ENCODE measurements at places on chromosomes 16 and 17.

- DNase-seq, result no peak
Measured at GRCh38 chr17:31726980-31727427, 132.0 kb downstream of the COPRS start.

DNA sequence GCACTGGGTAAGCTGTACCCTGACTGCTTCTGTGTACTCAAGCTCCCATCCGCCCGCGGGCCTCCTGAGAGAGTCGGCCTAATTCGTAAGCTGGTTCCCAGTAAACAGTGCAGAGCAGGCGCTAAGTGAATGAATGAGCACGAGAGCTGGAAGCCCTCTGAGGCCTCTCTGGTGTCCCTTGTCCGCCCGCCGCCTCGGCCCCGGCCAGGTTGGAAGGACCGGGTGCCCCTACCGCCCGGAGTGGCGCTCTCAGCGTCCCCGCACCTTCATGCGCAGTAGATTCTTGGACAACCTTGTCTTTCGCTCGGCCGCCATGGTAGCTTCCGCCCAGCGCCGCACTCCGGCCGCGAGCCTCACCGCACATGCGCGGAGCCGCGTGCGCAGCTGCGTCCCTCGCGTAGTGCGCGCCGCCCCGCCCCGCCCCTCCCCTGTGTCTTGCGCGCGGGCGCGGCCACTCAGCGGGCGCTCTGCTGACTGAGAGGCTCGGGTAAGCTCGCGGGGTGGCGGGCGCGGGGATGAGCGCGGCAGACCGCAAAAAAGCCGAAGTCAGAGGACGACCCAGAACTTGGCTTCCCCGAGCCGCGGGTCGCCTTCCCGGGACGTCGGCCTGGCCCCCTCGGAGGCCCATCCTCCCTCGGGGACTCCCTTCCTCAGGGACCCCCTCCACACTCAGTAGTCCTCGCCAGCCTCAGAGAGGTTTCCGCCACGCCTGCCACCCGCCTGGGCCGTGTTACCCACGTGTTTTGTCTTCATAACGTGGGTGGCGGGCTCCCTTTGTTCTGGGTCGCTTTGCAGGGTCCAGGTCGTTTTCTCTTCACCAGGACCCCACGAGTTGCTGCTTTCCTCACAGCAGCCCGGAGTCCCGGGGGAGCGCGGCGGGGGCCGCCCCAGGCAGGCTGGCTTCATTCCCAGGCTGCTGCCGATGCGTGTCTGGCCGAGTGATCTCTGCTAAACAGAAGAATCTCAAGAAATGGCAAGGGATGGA lies at the start of gene MPHOSPH6:
TSS of gene MPHOSPH6 (minus strand) at position 364 of the 985 bp plus-strand sequence. CDS start at position 315, 49 bp downstream.
- DNase-seq, result peak; percentile 98

- DNase-seq, result peak; percentile 53
Measured at GRCh38 chr16:77599793-77600415, 122.4 kb upstream of the NUDT7 start.

- no peak for DNase-seq
Measured at GRCh38 chr17:74815550-74816370, 39.6 kb upstream of the NAT9 start.

- no peak for DNase-seq
Measured at GRCh38 chr16:58158725-58159124, 29.5 kb upstream of the CFAP20 start.

- DNase-seq, result no peak
Measured at GRCh38 chr17:82435103-82435502, 15.4 kb downstream of the CYBC1 start.

DNA sequence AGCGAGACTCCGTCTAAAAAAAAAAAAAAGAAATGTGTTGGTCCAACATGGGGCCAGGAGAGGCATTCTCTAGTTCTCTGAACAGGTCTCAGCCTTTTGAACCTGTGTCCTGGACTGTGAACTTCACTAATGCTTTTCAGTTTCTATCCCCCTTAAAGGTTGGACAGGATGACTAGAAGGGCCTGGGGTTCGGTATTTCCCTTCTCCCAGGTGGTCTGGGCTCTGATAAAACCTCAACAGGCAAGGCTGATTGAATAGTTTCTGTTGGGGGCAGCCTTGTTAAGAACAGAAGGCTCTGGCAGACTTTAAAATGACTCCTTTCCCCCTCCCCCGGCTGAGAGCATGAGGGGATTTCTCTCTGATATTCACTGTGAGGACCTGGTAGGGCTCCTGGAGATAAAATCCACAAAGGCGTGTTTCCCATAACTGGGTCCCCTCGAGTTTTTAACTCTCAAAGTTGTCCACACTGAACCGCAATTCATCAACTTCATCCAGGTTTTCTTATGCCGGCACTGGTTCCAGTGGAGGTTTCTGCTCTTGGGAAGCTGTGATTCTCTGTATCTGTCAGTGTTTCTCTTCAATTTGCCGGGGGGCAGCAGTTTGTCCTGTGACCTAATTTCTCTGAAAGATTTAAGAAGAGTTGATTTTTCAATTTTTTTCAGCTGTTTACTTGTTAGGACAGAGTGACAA lies 91.3 kb downstream of the METRNL start:
- no peak for DNase-seq

GRCh38 chr17:20916383-20916782 lies 126.4 kb downstream of the USP22 start:
- DNase-seq, result no peak

GRCh38 chr17:41600318-41600717 lies 12.2 kb downstream of the KRT16 start:
- DNase-seq, result no peak

GRCh38 chr17:8005357-8005756 lies 2.9 kb downstream of the GUCY2D start:
- no peak for DNase-seq

GRCh38 chr16:25553711-25554436 lies 137.9 kb upstream of the HS3ST4 start:
- no peak for DNase-seq

DNA sequence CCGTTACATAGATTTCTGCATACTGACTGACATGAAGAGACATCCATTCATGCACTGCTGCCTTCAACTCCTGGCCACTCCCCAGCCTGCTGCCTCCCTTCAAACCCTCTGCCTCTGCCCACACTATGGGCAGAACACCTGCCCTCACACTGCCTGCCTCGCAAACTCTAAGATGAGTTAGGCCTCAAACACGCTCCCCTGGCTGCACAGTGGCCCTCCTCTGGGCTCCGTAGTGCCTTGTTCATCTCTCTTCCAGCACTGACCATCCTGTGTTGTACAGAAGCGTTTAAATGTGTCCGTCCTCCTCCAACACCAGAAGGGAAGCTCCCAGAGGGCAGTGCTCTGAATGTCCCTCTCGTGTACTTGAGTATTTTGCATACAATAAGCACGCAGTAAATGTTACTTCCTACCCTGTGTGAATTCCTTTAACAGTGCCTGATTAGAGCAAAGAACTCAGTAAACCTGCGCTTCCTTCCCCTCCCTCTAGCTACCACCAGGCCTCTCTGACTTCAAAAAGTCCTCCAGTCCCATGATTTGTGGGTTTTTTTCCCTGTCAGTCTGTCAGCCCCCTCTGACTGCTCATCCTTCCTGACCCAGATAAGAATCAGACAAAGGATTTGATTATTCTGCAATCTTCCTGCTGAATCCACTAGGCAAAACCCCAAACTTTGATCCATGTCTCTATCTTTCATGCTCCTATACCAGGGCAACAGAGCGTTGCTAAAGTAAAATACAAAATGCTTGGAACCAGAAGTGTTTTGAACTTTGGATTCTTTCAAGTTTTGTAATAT lies 3.9 kb downstream of the DHX33 start:
- no peak for DNase-seq

DNA sequence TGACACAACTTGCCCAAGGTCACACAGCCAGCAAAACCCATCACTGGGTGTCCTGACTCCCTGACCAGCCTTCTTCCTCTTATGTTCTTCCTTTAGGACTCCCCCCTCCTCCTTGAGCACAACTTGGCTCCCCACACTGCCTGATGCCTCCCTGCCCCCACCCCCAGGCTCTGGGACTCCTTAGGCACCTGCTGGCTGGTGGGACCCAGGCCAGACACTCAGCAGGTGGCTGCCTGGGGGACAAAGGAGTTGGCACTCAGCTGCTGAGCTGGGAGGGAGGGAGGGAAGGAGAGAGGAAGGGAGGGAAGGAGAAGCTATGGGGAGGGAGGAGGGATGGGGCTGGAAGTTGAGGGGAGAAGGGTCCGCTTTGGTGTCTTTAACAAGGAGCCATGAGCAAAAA lies 8.0 kb downstream of the SEZ6 start:
- DNase-seq, result no peak

- DNase-seq, result no peak
Measured at GRCh38 chr16:11224096-11224893, 31.7 kb downstream of the SOCS1 start.

DNA sequence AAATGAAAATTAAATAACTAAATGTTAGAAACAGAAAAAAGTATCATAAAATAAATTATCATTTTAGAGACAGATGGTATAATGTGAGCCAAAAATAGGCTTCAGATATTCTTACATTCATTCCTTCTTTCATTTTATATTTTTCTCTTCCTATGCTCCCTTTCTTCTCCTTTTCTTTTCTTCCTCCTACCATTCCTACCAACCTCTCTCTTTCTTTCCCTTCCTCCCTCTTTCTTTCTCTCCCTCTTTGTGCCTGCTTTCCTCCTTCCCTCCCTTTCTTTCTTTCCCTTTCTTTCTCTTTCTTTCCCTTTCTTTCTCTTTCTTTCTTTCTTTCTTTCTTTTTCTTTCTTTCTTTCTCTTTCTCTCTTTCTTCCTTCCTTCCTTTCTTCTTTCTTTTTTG lies 275.6 kb upstream of the ELAC2 start:
- no peak for DNase-seq

- DNase-seq, result no peak
Measured at GRCh38 chr17:62309396-62309795, 71.0 kb upstream of the EFCAB3 start.

GRCh38 chr17:43367737-43368242 lies 31.0 kb upstream of the ARL4D start:
- DNase-seq, result peak; percentile 69

DNA sequence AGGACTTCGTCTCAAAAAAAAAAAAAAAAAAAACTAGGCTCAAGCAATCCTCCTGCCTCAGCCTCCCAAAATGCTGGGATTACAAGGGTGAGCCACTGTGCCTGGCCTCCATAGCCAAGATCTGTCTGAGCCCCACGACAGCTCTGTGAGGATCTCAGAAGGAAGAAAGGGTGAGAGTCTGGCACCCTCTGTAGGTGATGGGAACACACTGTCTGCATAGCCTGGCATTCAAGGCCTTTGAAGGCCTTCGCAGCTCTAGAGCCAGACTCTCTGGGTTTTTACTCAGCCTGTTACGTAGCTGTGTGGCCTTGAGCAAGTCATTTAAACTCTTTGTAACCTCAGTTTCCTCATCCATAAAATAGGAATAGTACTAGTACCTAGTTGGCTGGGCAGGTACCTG lies 6.3 kb upstream of the XPO6 start:
- DNase-seq, result peak; percentile 76

- DNase-seq, result peak; percentile 76
Measured at GRCh38 chr17:82349287-82349701, 9.8 kb upstream of the TEX19 start.

- peak; percentile 46 for DNase-seq
Measured at GRCh38 chr17:1362964-1363363, 37.1 kb downstream of the YWHAE start.

- no peak for DNase-seq
Measured at GRCh38 chr16:76976756-76977155, 214.2 kb upstream of the MON1B start.

GRCh38 chr17:45428050-45428617 lies 4.5 kb downstream of the ARHGAP27 start:
- DNase-seq, result peak; percentile 92

GRCh38 chr16:11503566-11503965 lies 83.2 kb downstream of the LITAF start:
- DNase-seq, result no peak

GRCh38 chr16:1620391-1620790 lies 8.2 kb downstream of the CRAMP1 start:
- DNase-seq, result no peak

GRCh38 chr17:35716897-35717465 lies 14.5 kb upstream of the RASL10B start:
- DNase-seq, result no peak

GRCh38 chr16:1283296-1283695 lies 26.1 kb upstream of the UBE2I start:
- no peak for DNase-seq

DNA sequence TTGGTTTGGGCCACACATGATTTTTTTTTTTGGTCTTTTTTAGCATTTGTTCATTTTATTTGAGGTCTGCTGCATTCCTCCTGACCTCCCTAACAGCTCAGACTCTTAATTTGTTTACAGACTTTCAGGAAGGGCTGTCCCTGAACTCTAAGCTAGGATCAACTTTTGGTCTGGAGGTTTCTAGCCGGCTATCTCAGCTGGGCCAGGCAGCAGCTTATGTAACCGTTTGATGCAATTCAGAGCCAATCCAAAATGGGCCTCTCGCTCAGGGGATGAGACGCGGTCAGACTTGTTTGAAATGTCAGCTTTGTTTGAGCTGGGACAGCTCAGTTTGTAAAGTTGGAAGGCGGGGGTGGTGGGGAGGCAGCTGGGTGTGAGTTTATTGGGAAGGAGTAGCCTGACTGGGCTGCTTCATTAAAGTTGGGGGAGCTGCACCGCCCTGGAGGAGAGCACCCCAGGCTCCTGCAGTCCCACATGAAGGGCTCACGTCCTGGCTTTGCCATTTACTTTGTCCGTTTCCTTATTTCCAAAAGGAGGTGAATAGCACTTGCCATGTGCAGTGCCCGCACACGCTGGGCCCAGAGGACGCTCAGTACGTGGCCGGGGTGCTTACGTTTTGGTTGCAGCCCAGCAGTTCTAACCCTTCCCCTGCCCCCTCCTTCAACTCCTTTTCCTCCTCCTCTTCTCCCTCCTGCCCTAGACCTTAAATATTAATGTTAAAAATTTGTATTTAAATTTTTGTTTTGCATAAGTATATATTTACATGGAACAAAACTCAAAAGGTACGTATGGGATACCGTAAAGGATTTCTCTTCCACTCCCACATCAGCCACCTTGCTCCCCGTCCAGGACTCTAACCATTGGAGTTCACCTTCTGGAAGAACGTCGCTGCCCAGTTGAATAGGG lies 121.2 kb downstream of the SNX29 start:
- DNase-seq, result peak; percentile 25

DNA sequence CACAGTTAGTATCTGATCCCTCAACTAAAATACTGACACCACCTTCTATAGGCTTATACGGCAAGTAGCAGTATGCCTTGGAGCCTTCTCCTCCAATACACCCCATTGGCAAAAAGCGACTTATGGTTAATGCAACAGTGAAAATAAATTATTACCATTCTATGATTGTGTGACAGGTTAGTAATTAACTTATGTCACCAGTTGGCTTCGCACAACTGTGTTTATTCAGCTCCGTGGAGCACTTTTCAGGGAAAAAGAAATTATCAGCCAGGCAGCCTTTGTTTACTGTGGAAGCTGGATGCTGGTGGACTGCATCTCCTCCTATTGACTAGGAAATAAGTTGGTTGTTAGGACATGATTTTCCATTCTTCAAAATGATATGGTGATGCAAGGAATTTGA lies 833.8 kb upstream of the RBFOX1 start:
- DNase-seq, result no peak

Data from GM03348 (cell line).